ENCODE measurements at places on chromosomes 5 and 9. TPM values are rescaled to one million over a fixed set of nuclear protein-coding genes. Genes with fewer than 3 reads are reported as not detected.

PLCXD3 gene
- 0.19 TPM for total RNA-seq

PRRX2 gene
- not detected for total RNA-seq

TNFSF8 gene
- total RNA-seq: not detected

DIPK1B gene
- 109 TPM for total RNA-seq

PCDHB2 gene
- total RNA-seq: 2.3 TPM

SPATA31E1 gene
- not detected for total RNA-seq

HAND1 gene
- total RNA-seq: not detected

COL27A1 gene
- 2.6 TPM for total RNA-seq

C5orf58 gene
- total RNA-seq: not detected

TMEM215 gene
- total RNA-seq: not detected

CDKN2B gene
- total RNA-seq: 3.1 TPM

RHOBTB3 gene
- total RNA-seq: 41.9 TPM

SPATA31D4 gene
- total RNA-seq: not detected

PCDHGA9 gene
- total RNA-seq: 0.97 TPM

ANKRD18B gene
- total RNA-seq: 0.49 TPM

HSPB3 gene
- total RNA-seq: not detected

SLC36A2 gene
- not detected for total RNA-seq

PCDHGB5 gene
- total RNA-seq: 23.0 TPM

AQP3 gene
- 1.3 TPM for total RNA-seq

SLC22A4 gene
- total RNA-seq: 4.7 TPM

CRHBP gene
- 0.49 TPM for total RNA-seq

PCDHB4 gene
- total RNA-seq: under 0.01 TPM
